ENCODE measurements at places on chromosomes 1 and 21.

DNA sequence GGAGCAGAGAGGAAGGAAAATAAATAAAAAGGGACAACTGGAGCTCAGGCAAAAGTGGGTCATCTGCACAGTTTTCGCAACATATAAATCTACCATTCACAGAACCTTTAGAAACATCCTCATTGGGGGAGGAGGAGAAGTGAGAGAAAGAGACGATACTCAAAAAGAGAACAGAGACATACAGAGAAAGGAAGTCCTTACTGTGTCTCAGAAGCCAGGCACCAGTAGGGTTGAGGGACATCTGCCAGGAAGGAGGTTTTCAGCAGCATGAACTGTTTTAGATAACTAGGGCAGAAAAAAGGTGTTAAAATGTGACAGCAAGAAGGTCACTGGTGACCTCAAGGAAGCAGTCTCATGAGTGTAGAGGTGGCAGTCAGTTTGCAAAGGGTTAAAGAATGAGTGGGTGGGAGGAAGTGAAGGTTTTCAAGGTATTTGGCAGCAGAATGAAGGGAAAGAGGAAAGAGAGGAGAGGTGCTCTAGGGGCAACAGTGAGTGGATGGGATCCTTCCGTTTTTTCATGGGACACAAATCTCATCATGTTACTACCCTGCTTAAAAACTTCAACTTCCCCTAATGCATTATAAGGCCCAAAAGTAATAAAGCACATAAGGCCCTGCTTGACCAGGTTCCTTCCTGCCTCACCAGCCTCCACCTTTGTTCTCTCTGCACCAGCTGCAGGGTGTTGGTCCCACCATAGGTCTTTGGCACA is 9.5 kb downstream of the JAK1 start:
- no peak for DNase-seq

DNA sequence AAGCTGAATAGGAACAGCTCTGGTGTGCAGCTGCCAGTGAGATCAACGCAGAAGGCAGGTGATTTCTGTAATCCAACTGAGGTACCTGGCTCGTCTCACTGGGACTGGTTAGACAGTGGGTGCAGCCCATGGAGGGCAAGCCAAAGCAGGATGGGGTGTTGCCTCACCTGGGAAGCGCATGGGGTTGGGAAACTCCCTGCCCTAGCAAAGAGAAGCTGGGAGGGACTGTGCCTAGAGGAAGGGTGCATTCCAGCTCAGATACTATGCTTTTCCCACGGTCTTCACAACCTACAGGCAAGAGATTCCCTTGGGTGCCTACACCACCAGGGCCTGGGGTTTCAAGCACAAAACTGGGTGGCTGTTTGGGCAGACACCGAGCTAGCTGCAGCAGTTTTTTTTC is 183.2 kb downstream of the DNM3 start:
- no peak for DNase-seq

DNA sequence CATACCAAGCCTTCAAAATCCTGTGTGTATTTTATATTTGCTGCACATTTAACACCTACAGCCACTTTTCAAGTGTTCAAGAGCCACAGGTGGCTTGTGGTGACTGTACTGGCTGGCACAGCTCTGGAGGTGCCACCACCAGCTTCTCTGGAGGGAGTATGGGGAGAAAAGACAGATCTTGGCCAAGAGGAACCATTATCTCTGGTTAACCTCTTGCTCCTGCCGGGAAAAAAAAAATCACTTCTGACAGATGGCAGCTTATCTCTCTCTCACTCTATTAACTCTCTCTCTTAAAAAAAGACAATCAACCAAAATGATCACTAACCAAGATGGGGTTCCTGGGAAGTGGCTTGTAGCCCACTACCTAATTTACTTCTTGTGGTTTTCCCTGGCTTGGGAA is 1.2 kb upstream of the RIIAD1 start:
- DNase-seq: no peak

DNA sequence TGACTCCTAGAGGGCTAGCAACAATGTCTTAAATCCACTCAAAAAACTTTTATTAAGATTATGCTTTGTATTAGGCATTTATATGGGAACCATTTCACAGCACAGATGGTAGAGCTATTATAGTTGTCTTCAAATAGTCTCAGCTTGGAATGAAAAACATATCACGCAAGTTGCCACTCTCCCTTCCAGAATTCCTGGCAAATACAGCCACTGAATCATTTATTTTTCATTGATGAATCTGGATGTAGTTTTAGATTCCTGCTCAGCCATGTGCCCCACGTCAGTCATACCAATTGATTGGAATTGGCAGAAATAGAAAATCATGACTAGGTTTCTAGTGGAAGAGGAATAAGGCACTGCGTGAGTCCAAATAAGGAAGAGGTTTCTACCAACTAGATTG is 165.2 kb downstream of the PLA2G4A start:
- DNase-seq: no peak

GRCh38 chr1:100581096-100581705 is 43.3 kb downstream of the GPR88 start:
- DNase-seq: no peak

- DNase-seq: no peak
Observed at GRCh38 chr1:45337630-45338325, 2.2 kb upstream of the TOE1 start.

GRCh38 chr1:183989078-183989577 is 48.4 kb downstream of the COLGALT2 start:
- DNase-seq: no peak

DNA sequence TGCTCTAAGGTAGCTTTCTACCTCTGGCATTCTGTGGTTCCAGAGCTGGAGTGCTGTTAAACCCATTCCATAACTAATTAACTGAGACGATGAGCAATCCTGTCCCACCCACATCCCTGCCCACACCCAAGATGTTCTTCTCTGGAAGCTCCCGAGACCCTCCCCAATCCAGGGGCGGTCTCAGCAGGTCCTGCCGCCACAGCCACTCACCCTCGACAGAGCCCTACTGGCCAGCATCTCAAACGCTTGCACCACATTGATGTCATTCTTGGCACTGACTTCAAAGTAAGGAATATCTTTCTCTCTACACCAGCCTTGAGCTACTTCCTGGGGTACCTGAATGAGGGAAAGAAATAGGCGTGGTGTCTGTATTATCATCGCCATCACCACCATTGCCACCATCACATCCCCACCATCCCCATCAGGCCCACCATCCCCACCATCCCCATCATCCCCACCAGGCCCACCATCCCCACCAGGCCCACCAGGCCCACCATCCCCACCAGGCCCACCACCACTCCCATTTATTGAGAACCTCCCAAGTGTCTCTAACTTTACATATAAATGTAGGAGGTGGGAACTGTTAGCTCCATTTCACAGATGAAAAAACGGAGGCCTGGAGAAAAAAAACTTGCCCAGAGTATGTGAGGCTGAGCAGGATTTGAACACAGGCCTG is 17.7 kb downstream of the RAB7B start:
- no peak for DNase-seq

- DNase-seq: no peak
Observed at GRCh38 chr1:10380594-10381275, 18.1 kb upstream of the PGD start.

- DNase-seq: no peak
Observed at GRCh38 chr1:235876402-235876841, 9.7 kb upstream of the LYST start.

DNA sequence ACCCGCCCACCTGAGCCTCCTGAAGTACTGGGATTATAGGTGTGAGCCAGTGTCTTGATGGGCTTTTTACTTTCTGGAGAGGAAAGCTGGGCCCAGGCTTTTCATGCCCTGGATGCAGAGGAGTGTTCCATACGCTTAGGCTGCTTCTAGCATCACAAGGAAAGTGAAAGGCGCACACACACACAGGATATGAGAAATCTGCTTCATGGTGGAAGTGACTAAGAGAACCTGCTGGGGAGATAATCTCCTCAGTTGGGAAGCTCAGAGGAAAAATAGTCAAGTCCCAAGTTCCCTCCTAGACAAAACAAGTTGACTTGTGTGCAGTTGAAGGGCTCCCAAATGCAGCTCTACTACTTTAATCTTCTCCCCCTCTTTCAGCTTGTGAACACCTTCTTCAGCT is 2.2 kb downstream of the NUDC start:
- DNase-seq: peak; percentile 18

DNA sequence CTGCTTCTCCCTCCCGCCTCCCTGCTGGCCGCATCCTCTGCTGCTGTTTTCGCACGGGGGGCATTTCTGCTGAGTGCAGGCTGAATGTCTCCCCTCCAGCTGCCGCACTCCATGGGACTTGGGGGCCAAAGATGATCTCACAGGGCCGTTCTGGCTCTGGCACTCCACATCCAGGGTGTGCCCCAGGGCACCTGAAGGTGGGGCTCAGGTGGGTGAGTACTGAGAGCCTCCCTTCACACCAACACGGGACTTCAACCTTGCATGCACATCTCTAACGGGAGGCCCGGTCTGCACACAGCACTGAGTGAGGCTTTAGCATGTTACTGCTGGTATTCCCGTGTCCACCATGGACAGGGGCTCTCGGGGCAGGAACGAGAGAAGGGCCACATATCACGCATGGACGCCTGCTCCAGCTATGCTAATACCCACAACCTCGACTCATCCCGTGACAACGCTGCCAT is 88.9 kb downstream of the DMRTB1 start:
- DNase-seq: peak; percentile 3

DNA sequence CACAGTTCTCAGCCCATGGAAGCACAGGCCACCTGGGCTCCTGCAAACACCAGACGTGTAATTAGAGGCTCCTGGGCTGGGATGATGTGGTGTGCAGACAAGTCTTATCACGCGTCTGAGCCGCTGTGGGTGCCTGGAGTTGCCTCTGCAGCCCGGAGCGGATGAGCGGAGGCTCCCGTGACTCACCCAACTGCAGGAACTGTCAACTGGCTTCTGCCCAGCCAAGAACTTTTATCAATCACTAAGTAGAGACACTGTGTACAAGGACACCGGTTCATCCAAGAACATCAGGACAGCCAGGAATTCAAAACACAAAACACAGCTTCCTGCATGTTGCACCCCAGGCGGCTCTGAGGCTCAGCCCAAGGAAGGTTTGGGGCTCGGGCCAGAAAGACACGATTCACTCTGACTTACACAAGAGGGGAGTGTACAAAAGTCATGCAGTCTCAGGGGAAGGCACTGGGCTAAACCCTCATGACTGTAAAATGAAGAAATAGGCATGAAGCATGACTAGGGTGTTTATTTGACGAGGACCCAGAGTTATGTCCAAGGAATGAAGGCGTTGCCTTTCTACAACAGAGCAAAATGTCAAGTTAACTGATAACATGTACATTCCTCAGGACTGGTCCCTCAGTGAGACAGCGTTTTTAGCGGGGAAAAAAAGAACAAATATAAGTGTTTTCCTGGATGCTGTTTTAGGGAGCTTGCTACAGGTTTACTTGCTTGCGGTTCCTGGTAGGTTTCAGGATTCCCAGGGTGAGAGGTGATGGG is 21.1 kb downstream of the ERRFI1 start:
- DNase-seq: no peak

GRCh38 chr1:150563340-150564038 is 14.3 kb downstream of the ADAMTSL4 start:
- DNase-seq: peak; percentile 76

DNA sequence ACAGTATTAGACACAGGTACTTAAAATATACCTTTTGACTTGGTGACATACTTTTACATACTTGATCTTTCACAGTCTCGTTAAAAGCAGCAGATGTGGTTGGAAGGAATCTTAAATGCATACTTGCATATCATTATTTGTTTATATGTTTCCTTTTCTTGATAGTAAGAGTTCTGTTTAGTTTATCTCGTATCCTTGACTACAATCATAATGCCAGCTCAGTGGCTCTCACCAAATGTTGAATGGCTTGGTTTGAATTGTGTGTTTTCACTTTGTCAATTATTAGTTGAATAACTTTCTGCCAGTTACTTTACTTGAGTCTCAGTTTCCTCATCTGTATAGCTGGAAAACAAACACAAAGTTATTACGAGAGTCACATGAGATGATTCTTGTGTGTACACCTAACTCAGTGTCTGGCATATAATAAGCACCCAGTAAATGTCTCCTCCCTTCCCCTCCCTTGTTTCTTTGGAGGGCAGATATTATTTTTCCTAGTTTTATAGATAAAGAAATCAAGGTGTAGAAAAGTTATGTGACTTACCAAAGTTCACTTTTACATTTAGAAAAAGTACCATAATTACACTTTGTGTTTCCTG is 131.6 kb upstream of the IVNS1ABP start:
- no peak for DNase-seq

DNA sequence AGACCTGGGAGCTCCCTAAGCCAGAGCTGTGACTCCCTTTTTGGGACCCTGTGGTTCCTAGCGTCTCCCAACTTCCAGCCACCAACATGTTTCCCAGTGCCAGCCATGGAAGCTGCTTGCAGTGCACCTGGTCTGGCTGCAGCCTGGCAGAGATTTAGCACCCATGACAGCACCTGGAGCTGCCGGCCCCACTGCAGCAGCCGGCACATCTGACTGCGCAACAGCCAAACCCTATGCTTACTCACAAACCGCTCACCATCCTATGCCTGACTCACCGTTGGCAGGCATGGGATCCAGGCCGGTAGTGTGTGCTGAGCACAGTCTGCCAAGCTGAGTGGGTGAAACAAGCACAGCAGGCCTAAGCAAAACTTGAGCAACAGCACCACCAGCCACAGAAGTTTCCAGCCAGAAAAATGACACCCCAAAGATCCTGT is 435.9 kb upstream of the PRMT6 start:
- DNase-seq: no peak

GRCh38 chr1:116825207-116825719 is 71.0 kb downstream of the CD2 start:
- no peak for DNase-seq

DNA sequence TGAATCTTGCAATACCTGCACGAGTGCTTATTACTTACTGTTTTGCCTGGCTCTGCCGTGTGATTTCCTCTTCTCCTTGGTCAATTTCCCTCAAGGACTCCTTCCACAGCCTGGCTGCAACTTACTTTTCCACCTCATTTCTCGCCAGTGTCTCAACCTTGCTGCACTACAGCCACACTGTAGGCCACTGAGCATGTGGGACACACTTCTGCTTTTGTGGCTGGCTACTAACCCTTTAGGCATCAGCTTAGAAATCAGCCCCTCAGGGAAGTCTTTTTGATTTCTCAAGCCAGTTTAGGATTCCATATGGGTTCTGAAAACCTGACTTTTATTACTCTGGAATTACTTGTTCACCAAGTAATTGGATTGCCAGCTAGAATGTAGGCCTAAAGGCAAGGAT is 5.2 kb upstream of the DMRTB1 start:
- no peak for DNase-seq

DNA sequence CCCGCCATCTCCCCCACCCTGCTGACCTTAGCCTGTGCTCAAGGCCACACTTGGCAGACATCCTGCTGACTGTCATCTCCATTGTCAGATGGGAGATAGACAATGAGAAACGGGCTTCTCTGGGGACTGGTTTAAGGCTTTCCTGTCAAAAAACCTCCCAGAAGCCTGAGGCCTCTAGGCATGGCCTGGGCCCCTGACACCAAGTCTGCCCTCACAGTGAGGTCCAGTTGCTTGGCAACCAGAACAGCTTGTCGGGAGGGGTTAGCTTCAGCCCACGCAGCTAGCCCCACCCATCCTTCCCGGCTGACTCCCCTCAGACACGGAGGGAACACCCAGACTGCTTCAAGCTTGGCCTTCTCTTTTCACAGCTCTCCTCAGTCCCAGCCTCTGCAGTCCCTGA is 11.0 kb downstream of the PLEKHA6 start:
- no peak for DNase-seq

GRCh38 chr1:65264197-65264929 is 45.0 kb upstream of the DNAJC6 start:
- no peak for DNase-seq

- DNase-seq: no peak
Observed at GRCh38 chr21:32315511-32316281, 17.0 kb downstream of the MRAP start.

GRCh38 chr21:33241846-33242245 is 12.1 kb downstream of the IFNAR2 start:
- DNase-seq: no peak

- no peak for DNase-seq
Observed at GRCh38 chr1:75954586-75954985, 22.4 kb upstream of the ASB17 start.
